ENCODE measurements at places on chromosomes 12 and 14.

DNA sequence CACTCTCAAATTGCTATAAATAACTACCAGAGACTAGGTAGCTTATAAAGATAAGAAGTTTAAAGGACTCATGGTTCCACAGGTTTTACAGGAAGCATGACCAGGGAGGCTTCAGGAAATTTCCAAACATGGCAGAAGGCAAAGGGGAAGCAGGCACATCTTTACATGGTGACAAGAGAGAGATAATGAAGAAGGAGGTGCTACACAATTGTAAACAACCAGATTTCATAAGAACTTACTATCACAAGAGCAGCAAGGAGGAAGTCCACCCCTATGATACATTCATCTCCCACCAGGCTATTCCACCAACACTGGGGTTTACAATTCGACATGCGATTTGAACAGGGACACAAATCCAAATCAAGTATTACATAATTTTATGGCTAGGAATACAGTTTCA, 257.7 kb downstream of the BTG1 start:
- DNase-seq: no peak

DNA sequence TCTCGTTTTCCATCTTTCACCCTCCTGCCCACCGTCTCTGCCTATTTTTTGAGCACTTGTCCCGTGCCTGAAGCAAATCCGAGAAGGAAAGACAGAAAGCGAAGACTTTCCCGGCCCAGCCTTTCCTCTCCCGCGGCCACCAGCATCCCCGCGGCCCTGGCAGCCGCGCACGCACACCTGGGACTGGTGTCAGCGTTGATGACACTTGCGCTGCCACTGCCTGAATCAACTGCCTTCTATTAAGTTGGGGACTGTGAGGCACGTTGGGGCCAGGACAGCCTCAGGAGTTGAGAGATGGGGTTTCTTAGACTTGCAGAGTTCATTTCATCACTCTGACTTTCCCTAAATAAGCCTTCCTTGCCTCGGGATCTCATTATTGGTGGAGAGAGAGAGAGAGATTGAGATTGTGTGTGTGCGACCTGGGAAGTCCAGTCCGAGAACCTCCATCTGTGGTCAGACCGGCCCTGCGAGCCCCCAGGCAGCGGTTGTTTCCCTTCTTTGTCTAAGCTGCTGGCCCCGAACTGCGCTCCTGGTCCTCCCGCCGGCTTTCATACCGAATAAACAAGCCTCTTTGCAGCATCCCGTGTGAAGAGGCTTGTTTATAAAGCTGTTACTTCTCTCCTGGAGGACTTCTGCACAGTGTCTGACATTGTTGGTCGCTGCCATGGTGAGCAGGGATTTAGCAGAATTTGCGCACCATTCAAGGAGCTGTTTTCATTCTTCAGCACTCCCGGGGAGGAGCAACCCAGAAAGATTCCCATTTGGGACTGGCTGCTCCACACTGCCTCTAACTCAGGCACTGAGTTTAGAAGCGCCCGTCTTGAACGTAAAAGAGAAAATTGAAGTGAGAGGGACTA, 1.5 kb downstream of the PDZRN4 start:
- DNase-seq: no peak

- no peak for DNase-seq
Measured at GRCh38 chr14:40393143-40393542, 960.9 kb upstream of the FBXO33 start.

DNA sequence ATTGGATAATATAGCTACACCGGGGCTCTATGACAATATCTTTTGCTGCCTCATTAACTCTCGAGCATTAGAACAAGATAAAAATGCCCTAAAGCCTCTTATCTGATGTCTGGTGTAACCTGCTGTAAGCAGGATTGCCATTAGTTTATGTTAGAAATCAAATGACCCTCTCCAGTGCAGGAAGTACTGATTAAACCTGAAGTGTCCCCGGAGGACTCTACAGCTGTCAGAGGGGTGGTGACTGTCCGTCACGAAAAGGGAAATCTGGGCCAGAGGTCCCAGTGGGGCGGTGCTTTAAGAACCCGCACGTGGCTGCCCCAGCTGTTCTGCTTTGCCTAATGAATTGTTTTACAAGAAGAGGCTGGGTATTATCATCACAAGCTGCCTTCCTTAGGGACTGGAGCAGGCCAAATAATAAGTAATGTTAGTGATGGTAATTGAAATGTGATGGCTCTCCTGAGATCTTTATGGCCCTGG, 55.7 kb downstream of the LIN52 start:
- DNase-seq: no peak

DNA sequence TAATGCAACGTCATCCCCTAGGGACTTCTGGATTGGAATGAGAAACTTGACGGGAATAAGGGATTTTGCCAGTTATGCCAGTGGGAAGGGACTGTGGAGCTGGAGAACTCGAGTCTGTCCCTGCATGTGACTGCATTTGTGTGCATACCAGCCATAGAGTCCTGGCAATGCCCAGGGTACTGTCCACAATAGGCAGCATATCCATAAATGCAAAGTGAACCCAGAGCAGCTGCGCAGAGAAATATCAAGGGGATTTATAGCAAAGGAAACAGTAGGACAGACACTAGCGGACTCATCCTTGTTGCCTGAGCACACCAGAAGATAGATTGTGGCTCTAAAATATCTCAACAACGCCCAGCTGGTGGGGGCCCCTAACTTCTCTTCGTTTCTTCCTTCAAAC, 247.1 kb upstream of the SRRM4 start:
- DNase-seq: no peak

DNA sequence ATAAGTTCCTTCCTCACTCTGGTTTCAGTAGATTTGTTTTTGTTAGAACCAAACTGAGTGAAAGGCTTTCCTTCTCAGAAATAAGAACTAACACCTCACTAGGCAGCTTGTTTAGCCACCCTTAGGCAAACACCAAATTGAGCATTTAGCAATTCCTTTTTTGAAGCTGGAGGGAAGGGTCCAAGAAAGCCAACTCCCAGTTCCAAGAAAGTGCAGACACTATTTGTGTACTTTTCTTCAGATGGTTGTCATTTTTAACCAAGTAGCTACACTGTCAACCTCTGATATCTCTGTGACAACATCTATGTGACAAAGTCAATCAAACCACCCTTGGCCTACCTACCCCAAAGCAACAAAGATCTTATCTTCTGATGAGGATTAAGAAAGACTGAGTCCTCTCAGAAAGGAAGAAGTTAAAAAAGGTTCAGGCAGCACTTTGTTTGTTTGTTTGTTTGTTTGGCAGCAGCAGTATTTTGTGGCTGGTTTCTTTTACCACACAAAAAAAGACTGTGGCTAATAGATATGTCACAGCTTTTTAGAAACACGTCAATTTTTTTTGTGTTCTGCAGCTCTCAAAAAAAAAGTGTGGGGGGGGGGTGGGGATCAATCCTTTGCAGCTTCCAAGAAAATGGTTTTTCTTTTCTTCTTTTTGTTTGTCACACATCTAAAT, 203.8 kb downstream of the CRADD start:
- DNase-seq: no peak

- no peak for DNase-seq
Measured at GRCh38 chr14:62381311-62382070, 619.3 kb downstream of the SNAPC1 start.

GRCh38 chr12:53795927-53796326, 44.1 kb upstream of the CISTR start:
- DNase-seq: no peak

DNA sequence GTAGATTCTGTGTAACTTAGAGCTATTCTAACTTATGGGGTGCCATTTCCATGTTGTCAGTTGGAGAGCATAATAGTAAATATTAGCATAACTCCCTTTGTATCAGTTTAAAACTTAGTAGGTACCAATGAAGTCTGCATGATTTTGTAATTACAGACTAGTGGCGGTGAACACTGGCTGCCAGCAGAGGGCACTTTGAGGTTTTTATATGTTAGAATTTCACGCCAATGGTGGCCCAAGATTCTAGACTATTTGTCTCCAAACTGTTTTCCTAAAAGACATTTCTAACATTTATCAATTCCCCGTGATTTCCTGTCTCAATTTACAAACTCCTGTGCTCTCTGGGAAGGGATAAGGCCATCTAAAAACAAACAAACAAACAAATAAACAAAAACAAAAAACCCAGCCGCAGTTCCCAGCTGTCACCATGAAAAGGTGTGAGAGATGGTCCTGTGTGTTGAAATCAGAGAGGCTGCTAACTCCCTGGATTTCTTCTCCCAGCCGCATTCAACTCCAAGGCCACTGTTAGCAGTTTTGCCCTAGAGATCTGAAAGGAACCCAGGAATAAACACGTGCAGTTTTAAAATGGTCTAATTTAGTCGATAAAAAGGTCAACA, 57.6 kb downstream of the BRMS1L start:
- DNase-seq: peak; percentile 24

DNA sequence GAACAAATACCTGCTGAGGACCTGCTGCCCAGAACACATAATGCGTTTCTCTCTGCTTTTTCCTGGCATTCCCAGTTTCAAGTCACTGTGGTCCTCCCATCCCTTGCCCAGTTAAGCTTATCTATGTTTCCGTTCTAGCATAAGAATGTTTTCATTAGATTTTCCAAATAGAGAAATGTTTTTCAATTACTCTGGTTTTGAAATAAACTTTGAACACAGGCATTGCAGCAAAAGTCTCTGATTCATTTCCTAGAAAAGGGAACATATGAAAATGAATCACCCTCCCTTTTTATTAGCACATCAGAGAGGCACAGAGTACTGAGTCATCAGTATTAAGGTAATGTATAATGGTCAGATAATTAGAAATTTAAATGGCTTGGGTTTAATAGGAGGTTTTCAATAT, 201.1 kb upstream of the TMEM260 start:
- DNase-seq: no peak

GRCh38 chr14:54974788-54975414, 52.0 kb downstream of the WDHD1 start:
- no peak for DNase-seq

DNA sequence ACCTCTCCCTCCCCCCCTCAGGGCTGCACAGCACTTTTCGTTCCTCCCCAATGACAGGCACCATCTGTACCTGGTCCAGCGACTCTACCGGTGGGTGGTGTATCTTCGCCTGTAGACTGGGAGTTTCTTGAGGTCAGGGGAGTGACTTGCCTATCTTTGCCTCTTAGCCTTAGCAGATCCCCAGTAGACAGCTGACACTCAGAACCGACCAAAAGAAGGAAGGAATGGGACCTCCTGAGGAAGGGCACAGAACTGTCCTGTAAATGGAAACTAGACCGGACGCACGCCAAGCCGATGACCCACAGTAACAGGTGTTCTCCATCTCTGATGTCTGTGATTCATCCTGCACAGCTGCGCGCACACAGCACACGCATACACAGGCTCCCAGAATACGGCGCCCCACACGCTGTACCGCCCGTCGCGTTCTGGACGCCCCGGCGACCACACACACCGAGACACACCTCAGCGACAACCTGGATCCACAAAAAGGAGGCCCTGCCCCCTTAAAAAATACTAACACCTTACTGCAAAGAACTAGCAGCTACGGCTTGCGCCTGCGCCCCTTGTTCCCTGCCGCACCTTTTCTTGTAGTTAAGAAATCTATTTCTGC, 673 bp upstream of the TTC9 start:
- peak; percentile 49 for DNase-seq

DNA sequence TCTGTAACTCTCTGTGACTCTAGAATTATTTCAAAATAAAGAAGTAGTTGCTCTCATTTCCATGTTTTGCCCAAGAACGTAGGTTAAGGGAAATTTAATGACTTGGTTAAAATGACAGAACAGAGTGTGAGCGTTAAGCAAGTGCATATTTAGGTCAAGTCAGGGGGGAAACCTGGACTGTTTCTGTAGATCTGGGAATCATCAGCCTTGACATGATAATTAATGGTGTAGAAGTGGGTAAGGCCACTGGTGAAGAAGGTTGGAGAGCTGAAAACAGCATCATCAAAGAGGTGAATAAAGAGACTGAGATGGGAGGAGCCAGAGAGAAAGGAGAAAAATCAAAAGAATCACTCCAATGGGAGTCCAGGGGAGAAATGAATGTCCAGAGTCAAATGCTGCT, 49.4 kb upstream of the STK38L start:
- DNase-seq: no peak

DNA sequence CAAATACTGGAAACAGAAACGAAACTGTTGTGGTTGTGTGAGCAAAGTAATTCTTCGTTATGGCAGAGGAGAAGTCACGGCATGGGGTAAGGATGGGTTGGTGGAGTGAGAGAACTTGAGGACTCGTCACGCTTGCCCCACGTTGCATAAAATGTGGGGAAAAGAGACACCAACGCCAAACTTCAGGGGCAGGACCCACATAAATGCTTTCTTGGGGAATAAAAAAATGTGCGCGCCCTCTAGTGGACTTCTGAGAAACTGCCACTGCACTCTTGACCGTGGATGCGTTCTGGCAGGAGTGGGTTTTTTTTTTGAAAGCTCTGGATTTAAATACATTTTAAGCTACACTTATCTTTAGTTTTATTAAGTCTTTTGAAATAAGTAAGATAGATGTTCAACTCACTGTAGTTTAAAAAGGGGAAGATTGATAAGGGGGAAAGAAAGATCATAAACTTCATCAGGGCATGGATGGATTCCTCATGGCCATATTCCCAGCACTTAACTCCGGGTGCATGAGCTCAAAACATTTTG, 4.1 kb upstream of the IGF1 start:
- peak; percentile 42 for DNase-seq

GRCh38 chr12:67986632-67987031, 2.6 kb upstream of the IFNG-AS1 start:
- DNase-seq: no peak

- no peak for DNase-seq
Measured at GRCh38 chr14:63777024-63777423, 49.2 kb upstream of the SGPP1 start.

DNA sequence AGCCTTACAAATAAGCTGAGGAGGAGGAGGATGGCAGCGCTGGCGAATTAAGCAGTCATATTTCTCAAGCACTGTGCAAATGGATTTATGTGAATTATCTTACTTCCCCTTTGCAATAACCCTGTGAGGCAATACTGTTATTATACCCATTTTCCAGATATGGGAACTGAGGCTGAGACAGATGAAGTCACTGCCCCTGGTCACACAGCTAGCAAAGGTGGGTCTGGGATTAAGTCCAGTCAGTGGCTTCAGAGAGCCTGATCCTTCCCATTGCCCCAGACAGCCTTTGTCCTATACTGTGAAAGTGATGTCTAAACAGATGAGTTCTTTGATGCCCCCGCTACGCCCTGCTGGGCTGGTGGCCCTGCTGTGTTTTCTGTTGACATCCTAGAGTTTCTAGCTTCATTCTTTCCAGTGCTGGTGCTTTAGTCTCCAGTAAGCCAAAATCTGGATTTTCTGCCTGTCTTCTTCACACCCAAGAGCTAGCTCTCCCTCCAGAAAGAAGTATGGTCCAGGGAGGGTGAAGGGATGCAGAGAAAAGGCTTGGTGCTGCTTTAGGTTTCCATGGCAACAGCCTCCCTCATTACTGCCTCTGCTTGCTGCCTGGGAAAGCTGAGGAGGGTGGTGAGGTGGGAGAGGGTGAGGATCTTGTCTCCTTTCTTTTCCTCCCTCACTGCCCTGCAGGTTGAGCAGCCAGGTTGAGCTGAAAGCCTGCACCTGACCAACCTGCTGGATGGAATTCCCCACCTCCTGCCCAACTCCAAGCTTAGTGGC, 30.7 kb downstream of the TMEM63C start:
- no peak for DNase-seq

Data from stimulated activated CD4-positive, alpha-beta T cell treated with anti-CD3 and anti-CD28 coated beads, Interleukin-4, amount 100 ng/mL, for 1 hour (primary cell).